ENCODE measurements at places on chromosomes 12 and 14.

DNA sequence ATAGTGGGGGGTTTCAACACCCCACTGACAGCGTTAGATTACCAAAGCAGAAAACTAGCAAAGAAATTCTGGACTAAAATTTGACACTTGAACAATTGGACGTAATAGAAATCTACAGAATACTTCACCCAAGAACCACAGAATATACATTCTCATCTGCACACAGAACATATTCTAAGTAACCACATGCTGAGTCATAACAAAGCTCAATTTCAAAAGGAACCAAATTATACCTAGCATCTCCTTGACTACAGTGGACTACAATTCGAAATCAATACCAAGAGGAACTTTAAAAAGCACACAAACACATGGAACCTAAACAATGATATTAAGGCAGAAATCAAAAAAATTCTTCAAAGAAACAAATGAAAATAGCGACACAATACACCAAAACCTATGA is 871.6 kb upstream of the MDGA2 start:
- no peak for DNase-seq

- peak; percentile 69 for DNase-seq
Measured at GRCh38 chr14:105294142-105294597, 6.6 kb downstream of the BRF1 start.

- no peak for DNase-seq
Measured at GRCh38 chr12:132640936-132641335, 22.4 kb downstream of the P2RX2 start.

GRCh38 chr12:32223941-32224340 is 117.3 kb downstream of the BICD1 start:
- no peak for DNase-seq

DNA sequence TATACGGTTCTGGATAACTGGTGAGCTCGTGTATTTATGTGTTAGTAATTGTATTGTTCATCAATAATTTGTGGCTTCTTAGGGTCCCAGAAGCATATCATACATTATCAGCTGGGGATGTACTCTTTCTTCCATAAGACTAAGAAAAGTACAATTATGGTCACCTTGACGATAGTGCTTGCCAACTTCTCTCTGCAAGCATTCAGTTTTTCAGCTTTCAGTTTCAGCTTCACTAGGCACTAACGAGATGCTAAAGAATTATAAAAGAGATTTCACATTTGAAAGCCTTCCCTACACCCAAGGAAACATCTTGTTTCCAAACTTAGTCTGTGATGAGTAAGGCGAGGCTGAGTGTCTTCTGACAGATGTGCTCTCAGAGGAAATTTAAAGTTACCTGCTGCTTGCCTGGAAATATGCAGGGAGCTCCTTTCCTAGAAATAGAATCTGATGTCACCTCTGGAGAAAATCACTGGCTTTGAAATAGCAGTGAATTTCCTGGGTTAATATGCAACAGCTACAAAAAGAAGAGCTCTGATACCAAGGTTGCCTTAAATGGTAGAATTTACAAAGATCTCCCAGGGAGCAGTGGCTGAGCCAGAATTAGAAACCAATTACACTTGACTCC is 1419.9 kb upstream of the TMEM132C start:
- DNase-seq = no peak

GRCh38 chr12:39763071-39763889 is 143.7 kb upstream of the ABCD2 start:
- no peak for DNase-seq

- no peak for DNase-seq
Measured at GRCh38 chr14:101033006-101033405, 129.5 kb upstream of the RTL1 start.

DNA sequence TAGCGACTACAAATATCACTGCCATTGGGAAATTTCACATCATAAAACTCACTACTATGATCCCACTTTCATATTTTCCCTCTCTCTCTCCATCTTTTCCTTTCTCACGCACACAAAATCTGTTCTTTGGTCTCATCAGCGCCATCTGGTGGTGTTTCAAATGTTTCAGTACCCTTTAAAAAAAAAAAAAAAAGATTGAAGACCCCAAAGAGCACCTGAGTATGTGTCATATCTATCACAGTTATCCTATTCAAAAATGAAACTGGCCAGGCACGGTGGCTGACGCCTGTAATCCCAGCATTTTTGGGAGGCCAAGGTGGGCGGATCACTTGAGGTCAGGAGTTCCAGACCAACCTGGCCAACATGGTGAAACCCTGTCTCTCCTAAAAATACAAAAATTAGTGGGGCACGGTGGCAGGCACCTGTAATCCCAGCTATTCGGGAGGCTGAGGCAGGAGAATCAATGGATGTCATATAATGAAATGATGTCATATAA is 72.4 kb downstream of the TTC9 start:
- no peak for DNase-seq

DNA sequence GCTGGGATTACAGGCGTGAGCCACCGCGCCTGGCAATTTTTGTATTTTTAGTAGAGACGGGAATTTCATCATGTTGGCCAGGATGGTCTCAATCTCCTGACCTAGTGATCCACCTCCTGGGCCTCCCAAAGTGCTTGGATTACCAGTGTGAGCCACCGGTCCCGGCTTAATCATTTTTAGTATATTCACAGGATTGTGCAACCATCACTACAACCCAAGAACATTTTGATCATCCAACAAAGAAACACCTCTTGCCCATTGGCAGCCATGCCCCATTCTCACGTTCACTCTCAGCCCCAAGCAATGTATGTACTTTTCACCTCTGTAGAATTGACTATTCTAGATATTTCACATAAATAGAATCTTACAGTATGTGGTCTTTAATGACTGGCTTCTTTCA is 19.9 kb downstream of the SP1 start:
- no peak for DNase-seq

DNA sequence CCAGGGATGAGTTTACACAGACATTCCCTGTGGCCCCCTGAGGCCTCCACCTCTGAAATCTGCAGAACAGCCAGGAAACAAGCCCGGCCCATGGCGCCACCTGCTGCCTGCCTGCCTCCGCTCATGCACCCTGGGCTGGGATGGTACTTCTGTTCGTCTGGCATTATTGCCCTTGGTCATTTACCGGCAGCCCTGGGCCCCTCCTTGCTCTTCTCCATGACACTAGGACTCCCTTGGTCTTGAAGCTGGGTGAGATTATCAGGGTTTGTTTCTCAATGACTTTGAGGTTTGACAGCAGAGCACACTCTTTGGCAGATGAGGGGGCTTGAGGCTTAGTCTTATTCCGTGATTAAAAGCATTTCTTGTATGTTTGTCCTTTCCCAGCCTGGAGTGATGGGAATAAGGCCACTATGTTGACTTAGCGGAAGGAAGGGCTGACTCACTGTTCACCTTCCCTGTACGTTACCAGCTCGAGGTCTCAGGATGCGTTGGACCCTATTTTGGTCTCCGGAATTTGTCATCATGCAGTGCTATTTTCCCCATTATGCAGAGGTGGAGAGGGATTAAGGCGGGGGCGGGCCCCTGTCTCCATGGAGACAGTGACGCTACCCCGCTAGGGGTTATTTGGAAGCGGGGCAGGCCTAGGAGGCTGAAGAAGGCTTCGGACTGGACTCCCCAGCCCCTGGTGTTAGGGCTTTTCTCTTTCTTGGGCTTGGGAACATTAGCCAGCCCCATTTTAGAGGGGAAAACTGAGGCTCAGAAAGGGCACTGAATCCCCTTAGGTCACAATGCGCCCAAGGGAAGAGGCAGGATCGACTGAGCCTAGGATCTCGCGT is 706 bp upstream of the PEX5 start:
- DNase-seq = peak; percentile 54

DNA sequence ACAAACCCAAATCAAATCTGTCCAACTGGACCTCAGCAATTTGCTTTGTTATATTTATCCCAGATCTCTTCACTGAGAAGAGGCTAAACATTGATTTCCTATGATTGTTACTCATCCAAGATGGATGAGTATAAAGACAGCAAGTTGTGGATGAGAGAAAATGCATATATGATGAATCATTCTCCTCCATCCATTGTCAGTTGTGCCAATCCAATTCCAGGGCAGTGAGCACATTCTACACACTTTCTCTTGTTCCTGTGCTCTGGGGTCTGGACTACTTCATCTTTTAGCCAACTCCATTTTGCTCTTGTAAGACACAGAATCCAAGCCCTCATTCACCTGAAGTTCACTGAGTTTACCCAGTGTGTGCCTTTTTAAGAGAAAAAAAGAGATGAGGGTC is 105.7 kb downstream of the GCH1 start:
- no peak for DNase-seq

- DNase-seq = no peak
Measured at GRCh38 chr12:112970391-112970790, 7.9 kb upstream of the OAS2 start.

DNA sequence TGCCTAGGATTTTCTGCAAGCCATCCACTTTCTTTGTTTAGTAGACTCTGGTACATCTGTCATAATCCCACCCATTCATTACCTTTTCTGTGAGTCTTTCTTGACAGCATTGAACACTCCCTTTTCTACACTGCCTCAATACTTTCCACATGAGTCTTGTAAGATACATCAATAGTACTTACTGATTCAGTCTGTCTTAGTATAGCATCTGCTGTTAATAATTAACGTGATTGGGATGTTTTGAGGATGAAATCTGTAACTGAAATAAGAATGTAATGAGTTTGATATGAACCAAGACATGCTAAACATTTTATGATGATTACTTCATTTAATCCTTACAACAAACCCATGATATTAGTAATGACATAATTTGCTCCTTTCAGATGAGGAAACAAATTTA is 196.2 kb upstream of the FOXG1 start:
- DNase-seq = no peak

GRCh38 chr14:100981809-100982208 is 78.3 kb upstream of the RTL1 start:
- no peak for DNase-seq

Measured in T-cell (primary cell).